ENCODE measurements at places on chromosomes 7 and 10. TPM values are rescaled to one million over a fixed set of nuclear protein-coding genes. Genes with fewer than 3 reads are reported as not detected.

GRCh38 chr7:116259156-116259870 lies 49.0 kb downstream of the TES start:
- H3K4me1 ChIP-seq = no peaks in the 10 kb centered on the region
- no peak overlapping the region for H3K4me3 ChIP-seq
- no peak for DNase-seq
- H3K36me3 ChIP-seq = peaks cover 8% of the 10 kb centered on the region

ERVW-1 gene
- total RNA-seq = not detected

POLR2J2 gene
- 9.0 TPM for total RNA-seq

- H3K27me3 ChIP-seq = no peaks in the 10 kb centered on the region
- no peak overlapping the region for H3K27ac ChIP-seq
- H3K4me3 ChIP-seq = no peak overlapping the region
- no peaks in the 10 kb centered on the region for H3K36me3 ChIP-seq
These were observed 141.6 kb upstream of the NPS start for GRCh38 chr10:127407551-127407950.

- H3K36me3 ChIP-seq = no peaks in the 10 kb centered on the region
- no peak for DNase-seq
- H3K27me3 ChIP-seq = no peaks in the 10 kb centered on the region
These were observed 42.1 kb downstream of the TRIM24 start for GRCh38 chr7:138502023-138502767.

DNA sequence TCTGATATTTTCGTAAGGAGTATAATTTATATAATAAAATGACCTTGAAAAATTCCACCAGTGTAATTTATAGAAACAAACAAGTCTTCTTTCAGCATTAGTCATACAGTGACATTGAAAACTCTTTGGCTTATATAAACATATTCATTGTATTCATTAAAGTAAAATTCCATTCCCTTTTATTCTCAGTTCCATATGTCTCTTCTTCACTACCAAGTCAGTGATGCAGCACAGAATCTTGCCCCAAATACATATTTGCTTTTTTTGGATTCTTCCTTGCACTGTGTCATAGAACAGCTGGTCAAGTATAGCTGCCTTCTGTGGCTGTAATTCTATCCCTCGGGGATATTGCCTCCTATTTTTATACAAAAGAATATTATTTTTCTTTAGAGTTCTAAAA lies 884.5 kb upstream of the POT1 start:
- DNase-seq = no peak
- no peak overlapping the region for H3K4me3 ChIP-seq
- no peaks in the 10 kb centered on the region for H3K4me1 ChIP-seq
- no peak overlapping the region for H3K27ac ChIP-seq
- H3K36me3 ChIP-seq = no peaks in the 10 kb centered on the region
- no peaks in the 10 kb centered on the region for H3K27me3 ChIP-seq

DNA sequence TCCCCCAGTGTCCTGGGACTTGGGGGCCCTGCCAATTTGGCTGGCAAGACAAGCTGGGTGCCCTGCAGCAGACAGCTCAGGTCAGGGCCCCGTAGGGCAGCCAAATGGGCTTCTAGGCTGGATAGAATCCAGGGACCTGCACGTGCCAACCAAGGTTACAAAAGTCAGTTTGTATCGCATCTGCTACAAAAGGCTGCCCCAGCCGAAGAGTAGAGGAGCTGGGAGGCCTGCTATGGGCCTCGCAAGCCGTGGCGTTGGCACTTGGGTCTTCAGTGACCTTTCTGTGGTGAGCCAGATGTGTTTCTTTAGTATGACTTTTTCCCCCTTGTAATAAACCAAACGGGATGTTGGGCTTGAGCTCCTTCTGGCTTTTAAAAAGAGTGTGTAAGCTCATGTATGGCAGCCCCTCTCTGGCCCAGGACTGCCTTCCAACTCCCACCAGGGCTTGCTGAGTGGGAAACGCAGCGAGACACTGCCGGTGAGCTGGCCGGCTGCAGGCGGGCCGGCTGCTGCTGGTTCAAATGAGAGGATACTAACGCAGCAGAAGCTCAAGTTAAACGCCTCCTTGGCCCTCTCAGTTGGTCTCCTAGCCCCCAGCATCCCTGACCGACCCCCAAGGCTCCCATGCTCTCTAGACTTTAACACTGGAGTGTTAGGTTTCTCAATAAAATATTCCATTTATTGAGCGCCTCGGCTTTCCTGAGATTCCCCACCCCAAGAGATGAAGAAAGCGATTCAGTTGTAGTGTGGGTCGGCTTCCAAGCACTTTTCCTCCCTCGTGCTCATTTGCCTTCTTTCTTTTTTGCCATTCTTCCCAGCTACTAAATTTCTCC lies 3.1 kb upstream of the HOXA10 start:
- H3K27me3 ChIP-seq = peaks cover 48% of the 10 kb centered on the region
- no peak overlapping the region for H3K27ac ChIP-seq
- peaks cover 22% of the 10 kb centered on the region for H3K4me1 ChIP-seq
- H3K36me3 ChIP-seq = no peaks in the 10 kb centered on the region
- H3K4me3 ChIP-seq = no peak overlapping the region

- no peaks in the 10 kb centered on the region for H3K36me3 ChIP-seq
- H3K27ac ChIP-seq = no peak overlapping the region
- H3K4me1 ChIP-seq = no peaks in the 10 kb centered on the region
- no peak for DNase-seq
- no peak overlapping the region for H3K4me3 ChIP-seq
- H3K27me3 ChIP-seq = no peaks in the 10 kb centered on the region
These were observed 193.8 kb upstream of the PHYHIPL start for GRCh38 chr10:58982470-58983239.

- no peak overlapping the region for H3K4me3 ChIP-seq
- no peaks in the 10 kb centered on the region for H3K27me3 ChIP-seq
- no peak for DNase-seq
- H3K27ac ChIP-seq = no peak overlapping the region
These were observed 12.7 kb downstream of the FBH1 start for GRCh38 chr10:5902511-5903274.

DNA sequence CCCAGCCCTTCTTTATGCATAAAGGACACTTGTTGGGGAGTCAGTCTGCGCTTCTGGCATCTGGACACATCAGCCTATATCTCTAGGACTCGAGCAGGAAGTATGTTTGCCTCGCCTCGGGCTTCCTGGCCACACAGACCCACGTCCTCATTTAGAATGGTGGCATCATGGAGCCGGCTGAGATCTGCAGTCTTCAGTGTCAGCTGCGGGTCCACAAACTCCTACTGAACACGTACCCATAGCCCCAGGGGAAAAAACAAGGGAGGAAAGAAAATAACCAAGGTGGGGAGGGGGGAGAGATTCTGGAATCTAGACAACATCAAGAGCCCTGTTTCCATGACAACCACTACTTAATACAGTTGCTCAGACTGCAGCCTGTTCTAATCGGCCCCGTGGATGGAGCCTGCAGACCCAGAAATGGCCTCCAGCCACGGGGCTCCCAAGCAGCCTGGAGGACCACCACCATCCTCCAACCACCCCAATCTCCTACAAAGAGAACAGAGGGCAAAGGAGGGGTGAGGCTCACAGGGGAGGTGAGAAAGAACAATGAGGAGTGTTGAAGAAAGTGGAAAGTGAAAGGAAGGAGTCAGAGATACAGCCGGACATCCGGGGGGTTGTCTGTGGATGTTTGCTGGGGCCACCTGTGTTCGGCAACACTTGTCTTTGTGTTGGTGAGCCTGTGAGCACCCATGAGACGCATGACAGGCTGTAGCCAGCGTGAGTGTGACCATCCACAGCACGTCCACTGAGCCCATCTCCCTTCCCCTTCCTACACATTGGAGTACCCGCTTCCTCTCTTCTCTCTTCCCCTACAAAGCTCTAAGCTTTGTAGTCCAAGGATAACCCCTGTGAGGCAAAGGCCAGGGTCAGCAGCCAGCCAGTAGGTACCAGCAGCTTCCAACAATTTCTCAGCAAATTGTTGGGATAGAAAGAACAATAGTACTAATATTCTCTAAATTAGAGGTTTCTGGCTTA lies 141.0 kb downstream of the PLXNA4 start:
- H3K27me3 ChIP-seq = no peaks in the 10 kb centered on the region
- peaks cover 96% of the 10 kb centered on the region for H3K4me1 ChIP-seq
- no peaks in the 10 kb centered on the region for H3K36me3 ChIP-seq
- no peak for DNase-seq
- H3K27ac ChIP-seq = no peak overlapping the region

- H3K4me3 ChIP-seq = no peak overlapping the region
- no peaks in the 10 kb centered on the region for H3K36me3 ChIP-seq
- no peaks in the 10 kb centered on the region for H3K4me1 ChIP-seq
These were observed 79.4 kb downstream of the VWC2 start for GRCh38 chr7:49852619-49853462.

DNA sequence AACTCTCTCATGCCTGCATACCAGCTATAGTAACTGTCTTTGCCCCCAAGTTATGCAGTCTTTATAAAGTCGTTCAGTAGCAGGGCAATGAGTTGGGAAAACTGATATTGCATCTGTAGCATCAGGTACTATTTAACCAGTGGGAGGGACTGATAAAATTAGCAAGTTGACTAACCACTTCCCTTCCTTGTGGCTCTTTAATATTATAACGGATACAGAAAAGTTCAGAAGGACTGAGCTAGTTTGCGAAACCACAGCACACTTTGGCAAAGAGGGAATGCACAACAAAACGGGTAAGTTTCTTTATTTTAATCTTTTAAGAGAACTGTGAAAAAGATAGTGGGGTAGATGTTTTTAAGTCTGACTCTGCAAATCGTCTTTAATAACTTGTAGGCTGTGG lies 205.3 kb upstream of the HDAC9 start:
- no peak overlapping the region for H3K4me3 ChIP-seq
- peaks cover 7% of the 10 kb centered on the region for H3K4me1 ChIP-seq
- H3K27me3 ChIP-seq = no peaks in the 10 kb centered on the region
- no peaks in the 10 kb centered on the region for H3K36me3 ChIP-seq

PTPN20 gene
- total RNA-seq = 1.3 TPM

PHKG1 gene
- 1.2 TPM for total RNA-seq

GDF10 gene
- total RNA-seq = 0.24 TPM

LEP gene
- total RNA-seq = not detected

TMEM184A gene
- not detected for total RNA-seq

CROT gene
- 9.9 TPM for total RNA-seq

DNA sequence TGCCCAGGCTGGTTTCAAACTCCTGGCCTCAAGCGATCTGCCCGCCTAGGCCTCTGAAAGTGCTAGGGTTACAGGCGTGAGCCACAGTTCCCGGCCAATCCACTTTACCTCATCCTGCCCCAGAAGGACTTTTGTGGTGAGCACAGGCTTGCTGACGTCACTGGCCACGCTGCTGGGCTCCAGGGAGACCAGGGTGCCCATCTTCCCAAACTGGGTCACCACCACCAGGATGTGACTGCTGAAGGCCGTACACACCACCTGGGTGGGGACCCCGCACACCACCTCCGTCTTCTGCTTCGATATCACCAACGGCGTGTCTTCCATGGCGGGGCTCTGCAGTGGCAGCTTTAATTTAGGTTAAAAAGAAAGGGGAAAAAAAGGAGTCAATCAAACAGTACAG lies 816 bp downstream of the PSMG3 start:
- peak overlapping the region; percentile 84 for H3K27ac ChIP-seq
- H3K27me3 ChIP-seq = no peaks in the 10 kb centered on the region
- peaks cover 17% of the 10 kb centered on the region for H3K4me1 ChIP-seq
- H3K36me3 ChIP-seq = peaks cover 8% of the 10 kb centered on the region

DNA sequence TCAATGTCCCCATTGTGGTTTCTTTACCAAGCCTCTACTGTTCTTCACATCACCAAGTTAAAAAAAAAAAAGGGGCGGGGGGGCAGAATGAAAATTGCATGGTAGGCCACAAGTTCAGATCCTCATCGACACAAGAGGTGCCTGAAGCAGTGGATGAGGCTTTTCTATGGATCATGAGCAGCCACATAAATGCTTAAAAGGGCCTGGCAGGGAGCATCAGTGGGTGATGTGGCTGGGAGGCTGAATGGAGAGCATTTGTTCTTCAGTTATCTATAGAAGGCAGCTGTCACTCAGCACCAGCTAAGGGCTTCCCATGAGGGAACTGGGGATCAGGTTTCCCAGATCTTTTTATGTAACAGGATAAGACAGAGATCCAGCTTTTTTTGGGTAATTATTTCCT lies 117.9 kb downstream of the CFTR start:
- no peak overlapping the region for H3K4me3 ChIP-seq
- H3K36me3 ChIP-seq = no peaks in the 10 kb centered on the region
- no peak overlapping the region for H3K27ac ChIP-seq
- H3K4me1 ChIP-seq = no peaks in the 10 kb centered on the region
- DNase-seq = no peak

GRCh38 chr10:29823553-29824080 lies 188.8 kb upstream of the SVIL start:
- no peak for DNase-seq
- H3K27me3 ChIP-seq = no peaks in the 10 kb centered on the region
- no peak overlapping the region for H3K4me3 ChIP-seq

DNA sequence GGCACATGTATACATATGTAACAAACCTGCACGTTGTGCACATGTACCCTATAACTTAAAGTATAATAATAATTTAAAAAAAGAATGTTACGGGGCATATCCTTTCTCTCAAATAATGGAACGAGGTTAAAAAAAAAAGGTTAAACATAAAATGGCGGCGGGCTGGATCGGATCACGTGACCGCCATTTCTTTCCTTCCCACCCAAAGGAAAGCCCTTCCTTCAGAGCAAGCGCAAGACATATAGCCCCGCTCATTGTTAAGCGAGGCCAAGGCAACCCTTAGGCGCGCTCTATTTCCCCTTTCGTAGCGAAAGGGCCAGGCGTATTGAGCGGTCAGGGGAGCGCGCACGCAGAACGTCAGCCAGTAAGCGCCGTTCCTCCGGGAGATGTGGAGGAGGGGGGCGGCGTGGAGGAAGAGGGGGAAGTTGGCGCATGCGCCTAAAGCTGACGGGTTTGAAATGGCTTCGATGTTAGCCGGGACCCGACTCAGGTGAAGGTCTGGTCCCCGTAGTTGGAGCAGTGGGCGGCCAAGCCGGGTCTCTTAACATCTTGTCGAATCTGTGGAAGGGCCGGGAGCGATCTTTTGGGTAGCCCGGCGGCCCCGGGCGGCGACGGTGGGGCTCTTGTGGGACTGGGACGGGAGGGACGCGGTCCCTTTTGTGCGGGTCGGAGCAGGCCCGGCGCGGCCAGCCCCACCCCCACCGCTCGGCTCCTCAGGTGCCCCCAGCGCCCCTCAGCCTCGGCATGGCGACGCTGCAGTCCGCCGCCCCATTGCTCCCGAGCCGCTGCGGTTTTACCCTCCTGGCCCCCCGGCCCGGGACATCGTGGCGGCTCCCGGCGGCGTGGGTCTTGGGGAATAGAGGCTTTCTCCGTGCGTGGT lies at the start of gene CCAR1:
Gene CCAR1 (plus strand): TSS at position 447 of the 880 bp plus-strand sequence. CDS start 1,266 bp downstream, outside the sequence.
- H3K4me1 ChIP-seq = peaks cover 15% of the 10 kb centered on the region
- H3K36me3 ChIP-seq = no peaks in the 10 kb centered on the region
- peak within 1 kb of the TSS; percentile 93 for H3K27ac ChIP-seq
- peak within 1 kb of the TSS; percentile 87 for H3K4me3 ChIP-seq

DNA sequence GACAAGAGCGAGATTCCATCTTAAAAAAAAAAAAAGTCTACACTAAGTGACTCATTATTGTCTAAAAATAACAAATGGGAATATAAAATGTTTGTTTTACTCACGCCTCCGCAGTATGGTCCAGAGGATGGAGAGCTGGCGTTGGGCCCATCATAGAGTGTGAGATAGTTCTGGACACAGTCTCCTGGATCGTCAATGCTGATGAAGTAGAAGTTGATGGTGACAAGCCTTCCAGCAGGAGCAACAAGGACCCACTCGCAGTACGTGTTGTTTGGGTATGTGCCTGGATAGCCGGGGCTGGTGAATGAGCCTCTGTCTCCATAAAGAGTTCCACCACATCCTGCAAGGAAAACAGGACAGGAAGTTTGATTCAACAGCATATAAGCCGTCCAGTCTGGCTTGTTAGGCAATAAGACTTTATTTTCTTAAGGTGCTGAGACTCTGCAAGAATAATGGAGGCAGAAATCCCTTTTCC lies 11.5 kb upstream of the RSU1 start:
- H3K27ac ChIP-seq = no peak overlapping the region
- H3K36me3 ChIP-seq = no peaks in the 10 kb centered on the region
- no peak for DNase-seq
- H3K4me3 ChIP-seq = no peak overlapping the region
- H3K27me3 ChIP-seq = no peaks in the 10 kb centered on the region

VGF gene
- total RNA-seq = 0.13 TPM
